Left renal cortex interstitium (tissue), 4 donors: ENCODE measurements at places on chromosomes 11 and 22.

- DNase-seq: no peak
Measured at GRCh38 chr11:114586797-114587196, 8.8 kb downstream of the NXPE4 start.

GRCh38 chr22:48459859-48460823 lies 1367.5 kb downstream of the BRD1 start:
- DNase-seq: no peak

DNA sequence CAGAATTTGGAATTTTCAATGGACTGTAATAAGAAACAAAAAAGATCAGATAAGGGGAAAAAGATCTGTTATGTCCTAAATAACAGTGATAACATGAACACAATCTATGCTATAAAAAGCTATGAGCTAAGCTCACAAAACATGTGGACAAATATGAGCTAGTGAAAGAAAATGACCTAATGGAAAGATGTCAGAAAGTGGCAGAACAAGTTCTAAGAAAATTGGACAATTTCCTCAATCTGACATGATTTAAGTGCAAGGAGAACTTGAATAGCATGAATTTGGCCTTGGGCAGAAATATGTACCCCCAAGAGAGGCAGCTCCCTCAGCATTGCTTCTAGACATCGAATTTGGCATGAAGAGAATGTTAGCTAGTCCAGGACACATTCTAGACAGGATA lies 212.0 kb upstream of the PGR start:
- no peak for DNase-seq

DNA sequence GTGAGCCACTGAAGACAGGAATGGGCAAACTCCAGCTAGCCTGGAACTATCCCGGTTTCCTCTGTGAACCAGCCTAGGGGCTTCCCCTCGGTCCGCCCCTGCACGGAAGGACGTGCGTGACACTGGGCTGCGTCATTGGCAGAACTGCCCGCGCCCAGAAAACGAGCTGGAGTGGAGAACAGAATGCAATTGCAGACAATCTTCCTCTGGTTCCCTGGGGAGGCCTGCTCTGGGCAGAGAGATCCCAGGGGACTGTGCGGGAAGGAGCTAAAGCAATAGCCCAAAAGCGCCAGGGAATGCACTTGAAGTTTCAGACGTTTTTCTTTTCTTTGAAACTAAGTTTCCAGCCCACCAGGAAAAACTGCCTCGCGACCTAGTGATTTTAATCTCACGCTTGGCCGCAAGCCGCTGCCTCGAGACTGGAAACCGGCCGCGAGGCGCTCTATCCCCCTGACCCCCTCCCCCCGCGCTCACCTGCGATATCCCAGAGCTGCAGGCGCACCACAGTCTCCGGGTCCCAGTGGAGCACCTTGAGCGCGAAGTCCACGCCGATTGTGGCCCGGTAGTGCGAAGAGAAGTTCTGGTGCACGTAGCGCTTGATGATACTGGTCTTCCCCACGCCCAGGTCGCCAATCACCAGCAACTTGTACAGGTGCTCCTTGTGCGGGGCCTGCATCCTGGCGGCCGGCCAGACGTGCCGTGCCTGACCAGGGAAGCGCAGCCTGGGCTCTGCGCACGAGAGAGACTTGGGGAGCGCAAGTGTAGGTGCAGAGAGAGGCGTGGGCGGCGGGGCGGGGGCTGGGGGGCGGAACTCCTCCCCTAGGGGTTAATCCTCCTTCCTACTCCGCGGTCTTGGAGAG lies at the start of gene RAB38:
Gene RAB38, minus strand, starts transcription at position 735 of the 860 bp plus-strand sequence. Its CDS starts 59 bp downstream, at position 676.
- DNase-seq: no peak

GRCh38 chr11:111693224-111693937 lies 72.8 kb downstream of the PPP2R1B start:
- no peak for DNase-seq

GRCh38 chr11:3190600-3190999 lies 25.5 kb upstream of the OSBPL5 start:
- DNase-seq: no peak

DNA sequence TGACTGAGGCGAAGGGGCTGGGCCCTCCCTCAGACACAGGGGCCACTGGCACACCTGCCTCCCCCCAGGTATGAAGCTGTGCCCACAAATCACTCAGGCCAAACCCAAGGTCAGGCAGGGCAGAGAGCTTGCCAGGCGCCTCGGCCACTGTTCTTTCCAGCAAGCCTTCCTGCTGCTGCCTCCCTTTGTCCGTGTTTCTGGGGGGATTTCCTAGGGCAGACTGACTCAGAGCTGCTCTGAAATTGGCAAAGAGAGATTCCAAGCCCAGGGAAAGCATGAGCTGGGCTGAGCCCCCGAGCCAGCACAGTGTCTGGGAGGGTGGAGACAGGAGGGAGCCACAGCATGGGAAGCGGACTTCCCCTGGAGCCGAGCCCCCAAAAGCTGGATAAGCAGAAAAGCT lies 33.2 kb downstream of the PPP2R1B start:
- DNase-seq: no peak

- DNase-seq: no peak
Measured at GRCh38 chr11:70108250-70108649, 30.1 kb downstream of the ANO1 start.

DNA sequence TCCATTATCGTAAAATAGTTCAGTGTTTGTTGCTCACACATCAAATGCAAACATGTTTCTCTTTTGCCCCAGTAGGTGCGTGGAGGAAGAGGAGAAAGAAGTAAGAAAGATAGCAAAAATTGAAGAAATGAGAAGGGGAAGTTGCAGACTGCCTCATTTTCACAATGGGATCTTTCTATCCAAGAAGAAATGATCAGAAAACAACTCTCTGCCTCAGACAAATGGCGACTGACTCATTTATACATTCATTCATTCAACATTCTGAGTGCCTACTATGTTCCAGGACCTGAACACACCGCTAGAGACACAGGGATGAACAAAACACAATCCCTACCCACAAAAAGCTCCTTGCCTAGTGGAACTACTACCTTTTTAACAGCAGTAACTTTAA lies 367 bp downstream of the HPS5 start:
- no peak for DNase-seq

DNA sequence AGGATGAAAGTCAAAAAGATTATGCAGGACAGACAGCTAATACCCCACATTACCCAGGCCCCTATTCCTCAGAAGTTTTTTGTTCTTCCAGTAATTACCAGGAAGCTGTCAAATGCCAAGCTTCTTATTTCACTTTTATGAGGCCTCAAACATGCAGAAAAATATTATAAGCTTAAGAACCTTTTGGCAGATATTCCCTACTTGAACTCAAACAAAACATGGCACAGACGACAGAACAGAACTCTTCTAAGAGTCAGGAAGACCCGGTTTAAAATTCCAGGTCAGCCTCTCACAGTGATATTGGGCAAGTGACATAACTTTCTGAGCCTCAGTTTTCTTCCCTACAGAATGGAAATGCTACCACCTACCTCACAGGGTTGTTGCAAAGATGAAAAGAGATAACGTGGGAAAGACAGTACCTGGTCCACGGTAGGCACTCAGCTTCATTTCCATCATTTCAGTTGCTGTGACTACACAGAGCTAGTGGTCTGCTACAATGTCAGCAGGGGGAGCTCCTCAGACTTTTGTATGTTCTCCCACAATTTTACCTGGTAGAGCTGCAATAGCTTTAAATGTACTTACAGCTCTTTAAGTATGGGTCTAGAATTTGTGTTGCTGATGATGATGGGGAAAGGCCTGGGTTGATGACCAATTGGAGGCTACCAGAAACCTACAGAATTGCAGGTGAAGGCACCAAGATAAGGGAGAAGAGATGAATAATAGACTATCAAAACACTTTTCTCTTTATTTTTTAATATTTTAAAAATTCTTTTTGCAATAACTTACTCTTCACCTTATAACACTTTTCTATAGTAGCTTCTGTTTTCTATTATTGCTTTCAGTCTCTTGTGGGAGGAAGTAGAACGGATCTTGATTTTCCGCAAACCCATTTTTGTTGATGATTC lies 98.3 kb upstream of the CHRM4 start:
- no peak for DNase-seq

- DNase-seq: no peak
Measured at GRCh38 chr22:33051960-33052839, 6.0 kb downstream of the SYN3 start.

- DNase-seq: no peak
Measured at GRCh38 chr22:24068717-24069297, 57.7 kb downstream of the CABIN1 start.

DNA sequence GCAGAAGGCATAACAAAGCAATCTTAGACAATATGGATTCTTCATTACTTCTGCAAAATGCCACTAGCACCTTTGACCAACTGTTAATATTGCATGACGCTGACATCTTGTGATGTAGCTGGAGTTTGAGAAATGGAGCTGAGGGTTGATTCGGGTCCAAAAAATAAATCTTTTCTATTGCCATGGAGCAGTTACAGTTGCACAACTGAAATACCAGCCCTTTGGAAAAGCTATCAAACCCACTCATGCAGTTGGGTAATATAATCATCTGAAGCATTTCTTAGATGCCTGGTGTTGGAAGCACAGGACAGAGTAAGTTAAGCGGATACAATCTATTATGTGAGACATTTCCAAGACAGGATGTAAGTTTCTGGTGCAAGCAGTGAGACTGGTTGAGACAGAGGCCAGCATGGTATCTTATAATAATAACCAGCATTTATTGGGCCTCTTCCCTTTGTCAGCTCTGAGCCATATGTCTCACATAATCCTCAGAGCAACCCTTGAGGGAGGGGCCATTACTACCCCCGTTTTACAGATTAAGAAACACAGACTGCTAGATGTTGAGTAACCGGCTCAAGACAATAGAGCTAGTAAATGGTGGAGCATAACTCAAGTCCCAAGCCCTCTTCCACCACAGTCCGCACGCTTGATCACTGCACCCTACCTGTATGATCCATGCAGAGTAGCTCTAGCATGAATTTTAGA lies 74.9 kb upstream of the CAPRIN1 start:
- peak; percentile 58 for DNase-seq

GRCh38 chr11:92329646-92330045 lies 105.0 kb downstream of the FAT3 start:
- DNase-seq: no peak

DNA sequence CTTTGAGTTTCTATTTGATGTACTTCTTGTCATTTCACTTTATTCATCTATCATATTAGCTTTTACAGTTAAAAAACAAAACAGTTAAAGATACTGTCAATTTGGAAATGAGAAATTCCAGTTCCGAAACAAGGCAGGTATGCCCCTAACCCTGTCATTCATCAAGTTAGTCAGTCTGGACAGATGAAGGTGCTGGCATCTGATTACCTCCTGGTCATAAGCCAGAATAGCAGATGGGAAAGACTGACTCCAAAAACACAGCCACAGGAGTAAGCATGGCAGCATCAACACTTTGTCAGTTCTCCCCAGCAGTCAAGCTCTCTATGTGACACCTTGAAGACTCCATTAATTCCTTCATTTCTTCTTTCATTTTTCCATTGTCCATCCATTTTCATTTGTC lies 4.3 kb downstream of the LRRC51 start:
- no peak for DNase-seq

DNA sequence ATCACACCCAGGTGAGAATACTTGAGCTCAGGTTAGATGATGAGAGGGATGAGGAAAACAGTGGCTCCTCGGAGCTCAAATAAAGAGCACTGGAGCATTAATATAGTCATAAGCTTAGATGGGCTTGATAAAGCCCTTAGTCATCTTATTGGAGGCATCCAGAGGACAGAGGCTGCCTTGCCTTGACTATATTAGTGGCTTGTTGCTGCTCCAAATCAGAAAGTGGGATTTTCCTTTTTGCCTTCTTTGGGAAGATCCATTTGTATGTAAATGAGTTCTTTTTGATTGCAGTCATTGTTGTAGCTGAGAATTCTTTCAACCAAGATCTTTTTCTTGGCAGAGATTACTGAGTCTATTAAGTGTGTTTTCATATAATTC lies 18.9 kb downstream of the ADM start:
- no peak for DNase-seq

DNA sequence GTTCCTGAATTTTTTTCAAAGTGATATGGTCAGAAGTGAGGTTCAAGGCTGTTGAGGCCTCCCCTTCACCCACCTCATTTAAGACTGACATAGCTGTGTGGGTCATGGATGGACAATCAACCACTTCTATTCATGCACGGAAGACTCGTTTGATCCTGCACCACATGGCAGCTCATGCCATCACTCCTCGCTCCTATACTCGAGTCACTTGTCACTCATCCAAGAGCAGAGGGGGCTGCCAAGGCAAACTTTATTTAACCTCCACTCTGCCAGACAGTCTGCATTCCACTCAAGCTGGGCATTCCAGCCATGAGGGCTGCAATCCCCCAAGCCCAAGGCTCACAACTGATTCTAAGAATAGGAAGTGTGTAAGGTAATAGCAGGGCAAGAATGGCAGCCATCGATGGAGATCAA lies 34.1 kb downstream of the SNX19 start:
- DNase-seq: no peak

DNA sequence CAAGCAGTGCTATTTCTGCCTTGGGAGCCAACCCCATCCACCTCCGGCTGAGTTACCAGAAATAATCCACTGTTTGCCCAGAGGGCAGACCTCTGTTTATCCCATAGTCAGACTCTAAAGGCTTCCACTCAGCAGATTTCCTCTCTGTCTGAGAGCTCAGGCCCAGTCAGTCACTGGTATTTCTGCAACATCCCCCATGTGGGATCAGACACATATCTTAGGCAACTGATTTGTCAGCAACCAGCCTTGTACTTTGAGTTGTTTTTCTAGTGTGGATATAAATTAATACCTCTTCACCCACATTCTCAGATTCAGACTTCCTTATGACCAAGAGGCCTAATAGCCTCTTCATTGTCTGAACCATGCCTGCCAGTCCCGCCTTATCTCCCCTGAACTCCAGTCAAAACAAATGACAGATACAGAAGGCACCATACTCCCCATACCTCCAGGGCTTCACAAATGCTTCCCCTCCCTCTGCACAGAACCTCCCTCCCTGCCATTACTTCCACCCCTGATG lies 193.6 kb downstream of the FAM76B start:
- no peak for DNase-seq

GRCh38 chr11:17930544-17931125 lies 82.2 kb downstream of the SERGEF start:
- no peak for DNase-seq

GRCh38 chr11:33262011-33262645 lies 4.9 kb downstream of the HIPK3 start:
- DNase-seq: no peak

DNA sequence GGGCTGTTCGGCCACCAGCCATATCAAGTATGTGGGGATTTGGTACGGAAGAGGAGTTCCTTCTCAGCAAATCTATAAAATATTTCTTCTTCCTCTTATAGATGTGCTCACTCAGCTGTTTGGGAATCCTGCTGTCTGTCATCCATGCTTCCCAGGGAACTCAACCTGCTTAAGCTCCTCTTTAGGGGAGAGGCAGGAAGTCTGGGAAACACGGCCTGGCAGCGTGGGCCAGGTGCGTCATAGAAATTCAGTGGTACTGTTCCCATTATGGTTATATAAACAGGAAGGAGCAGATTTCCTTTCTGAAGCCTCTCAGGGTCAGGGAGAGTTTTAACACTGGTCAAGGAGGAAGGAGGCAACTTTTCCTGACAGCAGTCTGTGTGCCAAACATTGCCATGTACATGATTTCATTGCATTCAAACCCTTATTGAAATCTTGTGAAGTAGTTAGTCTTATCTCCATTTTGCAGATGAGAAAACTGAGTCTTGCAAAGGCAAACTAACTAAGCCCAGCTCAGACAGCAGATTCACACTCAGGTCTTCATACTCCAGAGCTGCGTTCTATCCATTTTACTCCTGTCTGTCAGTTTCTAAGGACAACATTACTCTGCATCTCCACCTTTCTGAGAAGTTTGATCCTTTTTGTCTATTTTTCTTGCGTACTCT lies 35.4 kb upstream of the AMOTL1 start:
- DNase-seq: no peak
